ENCODE measurements at places on chromosomes 5 and 9.

DNA sequence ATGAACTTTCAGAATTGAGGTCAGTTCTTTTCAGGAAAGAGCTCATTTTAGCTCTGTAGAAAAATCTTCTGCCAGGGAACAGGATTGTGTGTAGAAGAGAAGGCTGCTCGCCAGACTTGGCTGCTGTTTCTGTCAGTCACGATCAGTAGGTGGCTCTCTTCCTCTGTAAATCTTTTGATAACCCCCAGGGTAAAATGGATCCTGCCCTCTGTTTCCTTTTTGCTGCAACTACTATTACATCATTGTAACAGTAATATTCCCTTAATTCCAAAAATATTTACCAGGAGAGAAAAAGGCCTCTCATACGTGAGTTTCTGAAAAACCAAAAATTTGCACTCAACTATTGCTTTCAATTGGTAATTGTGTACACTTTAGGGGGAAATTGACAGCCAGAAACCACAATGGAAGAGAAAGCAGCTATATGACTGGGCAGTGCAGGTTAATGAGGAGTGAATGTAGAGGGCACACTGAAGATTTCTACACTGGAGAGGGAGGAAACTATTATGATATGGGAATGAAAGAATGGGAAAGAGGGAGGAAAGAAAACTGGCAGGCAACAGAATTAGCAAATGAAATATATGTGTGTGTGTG, 12.3 kb downstream of the IFNA21 start:
- DNase-seq = peak; percentile 21

- DNase-seq = peak; percentile 93
These were observed 21.5 kb downstream of the SHB start for GRCh38 chr9:38047301-38048251.

DNA sequence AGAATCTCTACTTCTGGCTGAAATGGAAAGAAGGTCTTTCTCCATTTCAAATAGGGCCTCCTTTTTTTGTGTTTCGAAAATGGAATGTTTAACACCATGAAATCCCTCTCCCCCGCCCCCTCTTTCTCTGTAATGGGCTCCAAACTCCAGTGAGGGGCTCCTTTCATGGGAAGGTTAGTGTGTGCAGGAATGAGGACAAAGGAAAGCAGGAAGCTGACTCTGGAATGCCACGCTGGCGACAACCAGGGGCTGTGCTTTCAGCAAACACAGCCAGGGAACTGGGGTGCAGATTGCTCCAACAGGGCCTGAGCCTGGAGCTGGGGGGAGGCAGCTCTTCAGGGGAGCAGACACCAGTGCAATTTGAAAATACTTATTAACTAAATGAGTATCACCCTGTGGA, 82.8 kb downstream of the CRB2 start:
- no peak for DNase-seq

DNA sequence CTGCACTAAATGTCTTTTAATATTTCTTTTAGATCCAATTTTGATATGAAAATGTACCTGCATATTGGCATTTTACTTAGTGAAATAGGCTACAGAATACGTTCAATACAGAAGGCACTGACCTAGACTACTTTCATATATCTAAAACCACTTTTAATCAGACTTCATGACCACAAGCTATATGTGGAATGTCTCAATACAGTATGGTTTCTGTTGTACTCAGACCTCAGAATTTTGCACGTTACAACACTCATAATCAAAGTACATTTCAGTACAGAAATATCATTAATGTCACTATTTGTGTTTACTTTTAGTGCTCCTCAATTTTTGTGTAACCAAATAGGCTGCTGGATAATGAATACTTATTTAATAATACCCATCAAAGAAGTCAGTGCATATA, 74.8 kb downstream of the MEF2C start:
- no peak for DNase-seq

DNA sequence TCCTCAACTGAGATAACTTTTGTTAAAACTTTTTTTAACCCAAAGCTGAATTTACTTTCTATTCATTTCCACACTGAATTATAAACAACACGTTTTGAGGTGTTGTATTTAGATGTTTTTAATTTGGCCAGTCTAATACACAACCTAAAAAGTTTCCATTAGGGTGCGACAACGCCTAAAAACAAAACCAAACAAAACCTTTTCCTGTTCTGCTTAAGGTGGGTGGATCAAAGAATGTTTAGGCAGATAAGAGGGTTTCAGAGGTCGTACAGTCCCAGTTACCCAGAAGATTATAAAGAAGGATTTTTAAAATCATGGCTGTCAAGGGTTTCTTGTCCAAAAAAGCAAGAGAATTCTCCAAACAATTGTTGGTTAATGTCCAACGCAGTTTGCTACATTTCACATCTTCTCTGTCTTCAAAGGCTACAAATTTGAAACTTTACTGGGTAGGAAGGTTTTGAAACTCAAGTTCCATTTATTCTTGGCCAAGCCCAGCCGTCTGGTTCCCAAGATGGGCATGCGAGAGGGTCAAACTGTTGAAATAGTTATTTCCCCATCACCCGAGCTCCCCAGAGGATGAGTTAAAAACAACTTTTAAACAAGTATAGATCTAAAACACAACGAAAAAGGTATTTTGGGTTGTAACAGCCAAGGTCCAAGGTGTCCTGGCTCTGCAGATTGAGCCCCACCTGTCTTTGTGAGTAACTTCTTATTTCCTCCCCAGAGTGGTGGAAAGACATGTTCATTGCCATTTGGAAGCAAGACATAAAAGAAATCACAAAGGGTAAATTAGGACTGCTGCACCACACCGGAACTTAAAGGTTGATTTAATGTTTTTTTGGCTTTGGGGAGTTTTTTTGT, 122.8 kb upstream of the MAP3K1 start:
- DNase-seq = no peak

- DNase-seq = no peak
These were observed 27.0 kb downstream of the CATSPER3 start for GRCh38 chr5:134994560-134995156.

GRCh38 chr5:127562252-127562651, 44.8 kb downstream of the PRRC1 start:
- DNase-seq = peak; percentile 26

GRCh38 chr9:91144769-91145168, 216.9 kb downstream of the AUH start:
- DNase-seq = peak; percentile 69

DNA sequence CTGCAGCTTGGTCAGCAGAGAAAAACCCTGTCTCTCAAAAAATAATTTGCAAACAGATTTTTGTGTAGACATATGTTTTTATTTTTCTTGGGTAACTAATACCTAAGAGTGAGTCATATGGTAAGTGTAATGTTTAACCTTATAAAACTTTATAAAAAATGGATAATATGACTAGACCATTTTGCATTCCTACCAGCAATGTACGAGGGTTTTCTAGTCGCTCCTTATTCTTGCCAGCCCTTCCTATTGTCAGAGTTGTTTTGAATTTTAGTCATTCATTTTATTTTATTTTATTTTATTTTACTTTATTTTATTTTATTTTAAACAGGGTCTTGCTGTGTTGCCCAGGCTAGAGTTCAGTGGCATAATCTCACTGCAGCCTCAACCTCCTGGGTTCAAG, 37.8 kb downstream of the RABGAP1 start:
- no peak for DNase-seq

DNA sequence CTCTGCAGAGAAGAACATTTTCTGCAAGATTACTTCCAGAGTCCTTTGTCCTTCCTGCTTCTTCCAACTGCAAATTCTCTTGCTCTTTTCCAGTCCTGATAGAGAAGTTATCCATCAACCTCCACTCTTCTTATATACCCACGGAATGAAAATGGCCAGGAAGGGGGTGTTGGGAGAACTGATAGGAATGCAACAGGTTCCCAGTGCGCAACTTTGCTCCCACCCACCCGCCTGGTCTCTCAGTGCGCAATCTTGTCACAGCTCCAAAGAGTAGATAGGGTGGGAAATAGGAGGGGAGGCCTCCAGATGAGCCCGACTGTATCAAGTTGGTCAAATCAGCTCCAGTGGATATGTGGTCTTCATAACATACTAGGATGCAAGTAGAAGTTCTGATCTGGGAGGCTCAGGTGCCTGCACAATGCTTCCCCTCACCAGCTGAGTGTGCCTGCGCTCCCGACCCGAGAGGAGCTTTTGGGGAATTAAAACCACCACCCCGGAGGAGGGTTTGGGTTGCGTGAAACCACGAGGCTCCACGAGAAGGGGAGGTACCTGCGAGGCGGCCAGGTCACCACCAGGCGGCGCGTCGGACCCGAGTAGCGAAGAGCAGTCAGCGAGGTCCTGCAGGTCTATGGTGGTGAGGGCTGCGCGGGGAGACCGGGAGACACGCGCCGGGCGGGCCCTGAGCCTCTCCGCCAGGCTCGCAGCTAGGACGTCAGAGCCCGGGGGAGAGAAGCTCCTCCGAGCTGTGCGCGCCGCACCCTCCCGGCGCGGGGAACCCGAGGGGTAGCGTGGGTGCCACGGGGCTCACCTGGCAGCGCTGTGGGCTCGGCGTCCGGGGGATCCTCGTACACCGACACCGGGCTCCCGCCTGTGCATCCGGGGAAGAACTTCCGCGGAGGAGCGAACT, 835 bp downstream of the MCIDAS start:
- DNase-seq = peak; percentile 25

DNA sequence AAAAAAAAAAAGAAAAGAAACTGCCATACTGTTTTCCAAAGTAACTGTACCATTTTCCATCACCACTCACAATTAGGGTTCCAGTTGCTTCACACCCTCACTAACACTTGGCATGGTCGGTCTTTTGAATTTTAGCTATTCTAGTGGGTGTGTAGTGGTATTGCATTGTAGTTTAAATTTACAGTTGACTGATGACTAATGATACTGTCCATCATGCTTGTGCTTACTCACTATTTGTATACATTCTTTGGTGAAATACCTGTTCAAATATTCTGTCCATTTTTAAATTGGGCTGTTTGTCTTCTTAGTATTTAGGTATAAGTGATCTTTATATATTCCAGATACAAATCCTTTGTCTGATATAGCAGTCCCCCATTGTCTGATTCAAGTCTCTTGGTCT, 36.2 kb upstream of the ZNF169 start:
- no peak for DNase-seq

DNA sequence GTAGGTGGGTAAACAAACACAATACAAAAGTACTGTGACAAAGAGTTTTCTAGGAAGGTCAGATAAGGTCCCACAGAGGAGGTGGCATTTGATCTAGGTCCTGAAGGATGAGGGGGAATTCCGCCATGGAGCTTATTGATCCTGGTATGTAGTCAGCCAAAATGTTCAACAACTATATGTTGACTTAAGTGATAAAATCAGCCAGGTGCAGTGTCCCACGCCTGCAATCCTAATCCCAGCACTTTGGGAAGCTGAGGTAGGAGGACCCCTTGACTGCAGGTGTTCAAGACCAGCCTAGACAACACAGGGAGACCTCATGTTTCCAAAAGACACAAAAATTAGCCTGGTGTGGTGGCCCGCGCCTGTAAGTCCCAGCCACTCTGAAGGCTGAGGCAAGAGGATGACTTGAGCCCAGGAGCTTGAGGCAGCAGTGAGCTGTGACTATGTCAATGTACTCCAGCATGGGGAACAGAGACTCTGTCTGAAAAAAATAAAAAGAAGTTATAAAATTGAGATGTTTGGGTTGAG, 46.4 kb upstream of the PLIN2 start:
- DNase-seq = no peak

GRCh38 chr9:69622676-69623075, 49.5 kb downstream of the APBA1 start:
- peak; percentile 99 for DNase-seq

- no peak for DNase-seq
These were observed 517 bp upstream of the EXOSC2 start for GRCh38 chr9:130693101-130693425.

- DNase-seq = peak; percentile 44
These were observed 886.9 kb upstream of the DMAC1 start for GRCh38 chr9:8686516-8686915.

DNA sequence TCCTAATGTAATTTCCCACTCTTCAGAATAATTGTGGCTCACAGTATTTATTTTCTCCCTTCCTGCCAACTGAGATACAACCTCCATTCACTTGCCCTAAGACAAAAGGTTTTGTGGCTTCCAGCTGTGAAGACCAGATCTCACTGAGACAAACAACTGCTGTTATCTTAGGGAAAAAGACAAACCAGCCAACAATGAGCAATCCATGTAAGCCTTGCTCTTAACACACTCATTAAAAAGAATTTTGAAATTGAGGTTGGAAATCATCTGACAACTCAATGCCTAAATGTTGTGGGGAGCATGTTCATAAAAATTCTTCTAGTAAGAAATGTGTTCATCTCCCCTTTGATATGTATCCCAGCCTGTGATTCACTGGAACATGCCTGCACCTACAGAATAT, 132.9 kb downstream of the ADAMTSL1 start:
- DNase-seq = peak; percentile 83

DNA sequence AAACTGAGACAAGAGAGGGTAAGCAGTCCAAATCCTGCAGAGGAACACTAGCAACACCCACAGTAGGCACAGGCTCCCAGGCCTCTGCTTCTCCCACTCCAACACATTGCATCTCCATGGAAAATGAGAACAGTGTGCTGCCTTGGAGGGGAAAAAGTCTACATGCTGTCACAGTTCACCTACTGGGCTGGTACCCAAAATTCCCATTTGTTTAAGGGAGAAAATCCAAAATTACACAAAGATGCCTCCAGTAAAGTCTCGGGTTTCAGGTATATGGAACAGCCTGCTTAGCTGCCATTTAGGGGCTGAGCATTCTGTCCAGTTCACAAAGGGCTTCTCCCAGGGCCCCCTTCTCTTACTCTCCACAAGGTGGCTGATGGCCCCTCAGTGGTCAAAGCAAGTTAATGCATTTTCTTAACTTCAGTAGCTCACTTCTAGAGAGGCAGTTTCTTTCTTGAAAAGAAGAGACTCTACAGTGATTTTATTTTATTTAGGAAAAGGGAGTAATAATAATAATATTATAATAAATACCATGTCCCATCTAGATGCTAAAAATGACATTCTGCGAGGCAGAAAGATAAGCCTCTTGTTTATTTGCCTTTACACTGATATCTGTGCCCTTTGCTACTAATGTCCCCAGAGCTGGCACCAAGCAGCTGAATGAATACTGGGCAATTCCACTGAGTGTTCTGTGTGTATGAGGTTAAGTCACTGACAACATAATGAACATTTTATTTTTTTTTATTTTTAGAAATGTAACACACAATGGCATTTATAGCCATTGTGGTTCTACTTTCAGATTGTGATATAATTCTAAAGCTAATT, 89.4 kb downstream of the RGS7BP start:
- no peak for DNase-seq

GRCh38 chr5:121500310-121500709, 351.4 kb upstream of the FTMT start:
- DNase-seq = no peak

DNA sequence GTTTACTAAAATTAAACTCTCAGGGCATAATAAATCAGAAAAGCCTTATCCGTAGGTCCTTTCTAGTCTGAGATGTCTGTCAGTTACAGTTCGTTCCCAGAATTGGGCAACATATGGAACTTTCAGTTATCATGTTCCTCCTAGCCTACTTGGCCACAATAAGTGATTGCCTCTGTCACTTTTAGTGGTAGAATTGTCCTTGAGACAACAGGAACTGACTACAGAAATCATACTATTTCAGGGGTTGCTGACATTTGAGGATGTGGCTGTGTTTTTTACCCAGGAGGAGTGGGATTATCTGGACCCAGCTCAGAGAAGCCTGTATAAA, 956 bp downstream of the ZNF189 start:
- no peak for DNase-seq
